ENCODE measurements at places on chromosomes 7 and 10.

GRCh38 chr7:25075459-25075858, 49.6 kb downstream of the CYCS start:
- DNase-seq = no peak

DNA sequence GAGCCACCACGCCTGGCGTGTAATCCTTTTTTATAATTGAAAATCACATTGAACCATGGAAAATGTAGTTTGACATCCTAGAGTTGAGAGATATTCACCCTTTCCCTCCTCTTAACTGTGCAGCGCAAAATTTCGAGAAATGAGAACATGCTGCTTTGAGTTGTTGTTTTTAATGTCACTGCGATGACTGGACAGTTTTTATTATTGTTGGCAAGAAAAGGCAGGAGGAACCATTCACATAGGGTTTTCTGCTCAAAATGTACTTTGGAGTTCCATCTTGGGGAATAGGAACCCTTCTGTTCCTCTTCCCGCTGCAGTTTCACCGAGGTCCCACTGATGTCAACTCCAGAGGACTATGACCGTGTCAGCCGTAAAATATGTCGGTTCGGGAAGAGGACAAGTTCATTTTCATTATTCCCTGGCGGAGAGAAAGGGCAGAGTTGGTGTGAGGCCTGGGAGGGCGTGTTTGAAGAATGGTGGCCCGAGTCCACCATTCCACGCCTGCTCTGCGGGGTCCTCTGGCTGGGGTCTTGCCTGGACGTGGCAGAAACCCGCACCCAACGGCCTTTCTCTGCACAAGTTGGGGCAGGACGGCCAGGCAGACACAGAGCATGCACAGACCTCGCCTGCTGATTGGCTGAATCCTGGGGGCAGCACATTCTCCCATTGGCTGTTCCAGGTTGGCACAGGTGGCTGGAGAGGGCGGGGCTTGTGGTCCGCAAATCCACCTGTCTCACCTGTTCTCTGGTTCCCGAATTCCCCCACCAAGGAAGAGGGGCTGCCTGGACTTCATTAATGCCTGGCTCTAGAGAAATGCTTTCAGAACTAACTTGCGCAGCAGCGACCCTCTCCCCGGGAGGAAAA, 105.1 kb upstream of the TCF7L2 start:
- no peak for DNase-seq

- no peak for DNase-seq
Measured at GRCh38 chr10:81838950-81839349, 36.0 kb upstream of the NRG3 start.

GRCh38 chr10:84845628-84846261, 517.4 kb downstream of the CCSER2 start:
- DNase-seq = no peak
